ENCODE measurements at places on chromosomes 7 and 10.

DNA sequence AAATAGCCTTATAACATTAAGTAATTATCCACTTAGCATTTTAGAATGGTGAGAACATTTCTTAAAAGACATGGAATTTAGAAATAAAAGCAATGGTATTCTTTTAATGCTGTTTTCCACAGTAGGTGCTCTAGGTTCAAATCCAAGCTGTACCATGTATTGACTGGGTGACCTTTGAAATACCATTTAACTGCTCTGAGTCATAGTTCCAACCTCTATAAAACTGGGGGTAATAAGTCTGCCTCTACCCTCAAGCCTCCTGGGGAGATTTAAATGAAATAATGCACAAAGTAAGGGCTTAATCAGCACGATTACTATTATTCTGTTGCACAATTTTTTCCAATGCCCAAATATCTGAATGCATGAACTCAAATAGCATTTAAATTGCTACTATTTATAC, 236.4 kb upstream of the CCDC6 start:
- DNase-seq: no peak

GRCh38 chr7:135971366-135971725, 5.8 kb downstream of the MTPN start:
- DNase-seq: no peak

- no peak for DNase-seq
These were observed 110.7 kb downstream of the ICA1 start for GRCh38 chr7:8151161-8151725.

DNA sequence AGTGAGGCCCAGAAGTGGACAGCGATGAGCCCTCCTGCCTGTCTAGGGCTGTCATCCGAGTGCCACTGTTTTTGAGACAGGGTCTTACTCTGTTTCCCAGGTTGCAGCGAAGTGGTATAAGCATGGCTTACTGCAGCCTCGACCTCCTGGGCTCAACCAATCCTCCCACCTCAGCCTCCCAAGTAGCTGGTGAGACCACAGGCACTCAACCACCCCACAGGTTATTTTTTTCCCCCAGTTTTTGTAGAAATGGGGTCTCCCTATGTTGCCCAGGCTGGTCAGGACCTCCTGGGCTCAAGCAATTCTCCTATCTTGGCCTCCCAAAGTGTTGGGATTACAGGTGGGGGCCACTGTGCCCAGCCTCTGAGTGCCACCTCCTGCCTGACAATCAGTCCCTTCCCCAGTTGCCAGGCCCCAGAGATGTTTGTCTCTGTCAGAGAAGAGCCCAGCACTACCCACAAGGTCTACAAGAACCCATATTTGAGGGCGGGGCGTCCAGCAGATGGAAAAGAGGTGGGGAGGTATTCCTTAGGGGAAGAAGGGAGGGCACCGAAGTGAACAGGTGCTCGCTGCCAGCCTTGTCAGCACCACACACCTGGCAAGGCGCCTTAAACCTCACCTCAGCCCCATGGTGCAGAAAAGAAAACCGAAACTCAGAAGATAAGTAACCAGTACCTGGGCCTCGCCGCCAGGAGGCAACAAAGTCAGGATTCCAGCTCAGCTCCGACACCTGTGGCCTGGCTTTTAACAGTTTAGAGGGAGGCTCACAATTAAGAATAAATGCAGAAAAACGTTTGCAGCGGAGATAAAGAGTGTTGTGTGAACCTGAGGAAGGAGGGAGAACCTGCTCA, 77.4 kb upstream of the ANLN start:
- DNase-seq: no peak

DNA sequence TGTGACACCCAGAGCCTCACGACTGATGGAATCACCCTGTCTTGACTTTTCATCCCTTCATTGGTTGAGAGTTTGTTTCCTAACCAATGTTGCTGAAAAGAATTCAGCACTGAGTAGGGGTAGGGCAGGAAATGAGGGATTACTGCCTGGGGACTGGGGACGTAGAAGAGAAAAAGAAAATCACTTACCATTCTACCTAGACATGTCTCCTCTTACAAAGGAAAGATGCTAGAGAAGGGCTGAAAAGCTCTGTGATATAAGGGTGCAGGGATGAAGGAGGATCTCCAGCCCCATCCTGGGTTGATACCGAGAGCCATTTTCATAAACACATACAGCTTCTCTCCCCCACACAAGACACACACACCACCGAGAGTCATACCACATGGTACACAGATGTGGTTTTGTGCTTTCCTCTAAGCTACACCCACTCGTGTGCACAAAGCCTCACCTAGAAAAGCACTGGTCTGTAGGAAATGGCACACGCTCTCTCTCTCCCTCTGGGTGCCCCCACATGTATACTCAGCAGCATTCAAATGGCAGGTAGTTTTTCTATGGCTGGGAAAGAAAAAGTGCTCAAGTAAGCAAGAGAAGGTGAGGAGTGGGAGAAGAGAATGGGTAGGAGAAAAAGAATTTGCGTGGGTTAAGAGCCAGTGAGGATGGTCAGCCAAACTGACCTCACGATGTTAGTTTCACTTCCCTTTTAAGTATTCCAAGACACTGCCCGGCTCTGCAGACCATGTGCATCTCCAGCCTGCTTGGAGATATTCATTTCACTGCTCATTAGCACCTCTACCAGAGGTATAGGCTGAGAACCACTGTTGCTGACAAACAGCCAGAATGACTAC, 85.8 kb downstream of the CALD1 start:
- no peak for DNase-seq

GRCh38 chr10:29615195-29615594, 19.6 kb downstream of the SVIL start:
- no peak for DNase-seq

DNA sequence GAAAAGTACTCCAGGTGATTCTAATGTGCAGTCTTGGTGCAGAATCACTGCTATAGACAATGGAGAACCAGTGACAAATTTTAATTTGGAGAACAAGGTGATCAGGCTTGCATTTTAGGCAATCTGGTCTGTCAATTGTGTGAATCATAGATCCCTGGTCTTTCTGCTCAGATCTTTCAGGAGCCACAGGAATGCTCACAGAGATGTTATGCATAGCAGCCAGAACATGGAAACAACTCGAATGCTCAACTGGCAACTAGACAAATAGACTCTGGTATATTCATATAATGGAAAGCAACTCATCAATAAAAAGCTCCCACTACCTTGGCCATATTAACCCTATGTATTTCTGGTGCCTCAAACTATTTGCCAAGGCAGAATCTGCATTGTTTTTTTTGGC, 209.1 kb downstream of the PHF14 start:
- DNase-seq: no peak

GRCh38 chr7:140990193-140990962, 24.4 kb downstream of the MRPS33 start:
- no peak for DNase-seq

DNA sequence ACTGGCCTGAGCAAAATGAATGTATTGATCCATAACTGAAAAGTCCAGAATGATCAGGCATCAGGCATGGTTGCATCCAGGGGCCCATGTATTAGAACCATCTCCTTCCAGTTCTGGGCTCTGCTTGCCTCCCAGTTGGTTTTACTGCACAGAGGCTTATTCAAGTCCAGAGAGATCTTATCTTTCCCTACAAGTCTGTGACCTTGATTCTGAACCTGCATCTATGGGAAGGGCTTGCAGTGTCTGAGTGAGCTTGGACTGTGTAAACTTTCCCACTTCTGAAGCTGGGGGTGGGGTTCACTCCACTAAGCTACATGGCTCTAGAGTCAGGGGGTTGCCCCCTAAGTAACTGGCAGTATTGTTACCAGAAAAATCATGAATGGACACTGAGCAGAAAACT, 136.2 kb downstream of the TCF7L2 start:
- no peak for DNase-seq

DNA sequence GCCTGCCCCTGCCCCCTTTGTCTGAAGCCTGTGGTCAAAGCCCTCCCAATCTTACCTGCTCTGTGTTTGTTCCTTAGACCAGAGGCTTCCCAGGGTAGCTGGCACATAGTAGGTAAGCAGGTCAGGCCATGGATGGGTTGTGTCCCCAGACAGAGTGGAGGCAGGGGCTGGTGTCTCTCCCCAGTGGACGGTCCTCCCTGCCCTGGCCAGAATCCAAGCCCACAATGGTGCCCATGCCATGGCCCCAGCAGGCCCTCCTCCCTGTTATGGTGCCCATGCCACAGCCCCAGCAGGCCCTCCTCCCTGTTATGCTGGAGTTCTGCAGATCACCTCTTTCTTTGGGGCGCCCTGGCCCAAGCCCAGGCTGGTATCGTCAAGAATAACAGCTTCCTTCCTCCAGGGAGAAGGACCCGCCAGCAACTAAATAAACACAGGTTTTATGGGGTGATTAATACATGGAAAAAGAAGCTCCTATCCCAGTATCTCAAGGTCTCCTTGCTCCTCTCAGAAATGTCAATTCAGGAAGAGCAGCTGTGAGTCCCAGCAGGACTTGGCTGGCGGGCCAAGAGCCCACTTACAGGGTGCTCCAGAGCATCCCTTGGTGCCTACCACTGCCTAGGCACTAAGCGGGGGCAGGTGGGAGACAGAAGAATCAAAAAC, 82.0 kb downstream of the NEURL1 start:
- DNase-seq: no peak

DNA sequence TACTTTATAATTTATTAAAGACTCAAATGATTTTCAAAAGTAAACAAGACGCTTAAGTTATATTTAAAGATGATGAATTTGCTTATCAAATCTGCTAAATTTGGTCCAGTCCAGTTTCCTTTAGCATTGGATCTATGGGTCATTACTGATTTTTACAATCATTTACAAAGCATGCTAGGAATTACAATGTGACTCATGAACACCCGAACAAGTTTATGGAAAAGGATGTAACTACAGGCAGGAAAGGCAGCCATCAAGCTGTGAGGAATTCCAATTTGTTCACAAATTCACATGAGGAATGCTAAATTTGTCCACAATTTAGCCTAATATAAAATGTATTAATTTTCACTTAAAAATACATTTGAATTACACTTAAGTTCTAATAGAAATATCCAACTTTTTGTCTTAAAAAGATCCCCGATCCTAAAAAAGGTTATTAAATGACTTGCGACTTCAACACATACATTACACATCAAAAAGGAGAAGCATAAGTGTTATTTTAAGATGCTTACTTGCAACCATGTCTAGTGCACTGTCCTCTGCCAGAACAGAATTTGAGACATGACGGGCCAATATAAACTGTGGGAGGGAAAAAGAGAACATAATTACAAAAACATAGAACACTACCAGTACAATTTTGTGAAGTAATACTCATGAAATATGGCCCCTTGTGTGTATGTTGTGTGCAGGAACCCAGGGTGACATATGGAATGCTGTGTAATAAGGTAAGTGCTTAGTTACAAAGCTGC, 194.2 kb upstream of the SLC26A5 start:
- DNase-seq: no peak

GRCh38 chr10:69955897-69956740, 96.5 kb upstream of the MACROH2A2 start:
- no peak for DNase-seq

GRCh38 chr10:110411047-110411410, 86.7 kb upstream of the DUSP5 start:
- no peak for DNase-seq

DNA sequence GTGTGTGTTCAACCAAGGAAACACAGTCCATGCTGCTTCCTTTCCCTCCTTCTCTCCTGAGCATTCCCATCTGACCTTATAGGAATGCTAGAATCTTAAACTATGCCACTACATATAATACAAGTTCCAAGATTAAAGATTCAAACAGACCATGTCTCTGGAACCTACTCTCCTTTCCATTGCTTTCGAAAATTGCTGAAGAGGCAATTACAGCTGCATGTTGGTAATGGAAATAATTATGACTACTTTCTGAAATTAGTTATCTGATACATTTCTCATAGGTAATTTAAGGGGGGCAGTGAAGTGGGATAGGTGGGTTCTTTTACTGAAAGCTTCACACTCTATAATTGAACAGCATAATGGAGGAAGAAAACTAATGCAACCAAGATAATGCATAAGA, 285.9 kb upstream of the YAE1 start:
- DNase-seq: no peak

- DNase-seq: no peak
These were observed 51.8 kb downstream of the GSDME start for GRCh38 chr7:24705461-24705954.

DNA sequence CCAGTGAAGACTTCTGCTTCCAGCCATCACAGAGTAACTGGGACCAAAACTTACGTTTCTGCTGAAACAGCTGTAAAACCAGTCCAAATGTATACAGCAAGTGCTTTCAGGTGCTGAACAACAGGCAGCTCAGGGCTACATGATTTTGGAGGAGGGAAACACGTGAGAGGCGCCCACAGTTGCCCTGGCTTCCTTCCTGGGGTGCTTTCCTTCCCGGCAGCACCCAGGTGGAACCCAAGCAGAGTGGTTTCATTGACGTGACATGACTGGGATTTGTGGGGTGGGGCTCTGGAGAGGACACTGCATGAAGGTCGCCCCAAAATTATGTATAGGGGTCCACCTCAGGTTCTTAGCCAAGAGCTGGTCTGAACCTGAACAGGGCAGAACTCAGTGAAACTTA, 34.2 kb downstream of the IL2RA start:
- no peak for DNase-seq

GRCh38 chr10:3427347-3427746, 254.8 kb upstream of the PITRM1 start:
- no peak for DNase-seq

- no peak for DNase-seq
These were observed 276.9 kb downstream of the CSTF2T start for GRCh38 chr10:51422311-51423120.

GRCh38 chr10:17787087-17787961, 21.8 kb upstream of the MRC1 start:
- DNase-seq: no peak

GRCh38 chr10:17544465-17544864, 72.7 kb downstream of the HACD1 start:
- no peak for DNase-seq

GRCh38 chr10:133162910-133163856, 3.2 kb downstream of the KNDC1 start:
- DNase-seq: no peak

GRCh38 chr10:61970182-61971002, 68.9 kb downstream of the ARID5B start:
- DNase-seq: no peak

- DNase-seq: no peak
These were observed 14.5 kb downstream of the CARD11 start for GRCh38 chr7:3029138-3029537.

- DNase-seq: no peak
These were observed 271.7 kb downstream of the ANKRD7 start for GRCh38 chr7:118496138-118496644.

DNA sequence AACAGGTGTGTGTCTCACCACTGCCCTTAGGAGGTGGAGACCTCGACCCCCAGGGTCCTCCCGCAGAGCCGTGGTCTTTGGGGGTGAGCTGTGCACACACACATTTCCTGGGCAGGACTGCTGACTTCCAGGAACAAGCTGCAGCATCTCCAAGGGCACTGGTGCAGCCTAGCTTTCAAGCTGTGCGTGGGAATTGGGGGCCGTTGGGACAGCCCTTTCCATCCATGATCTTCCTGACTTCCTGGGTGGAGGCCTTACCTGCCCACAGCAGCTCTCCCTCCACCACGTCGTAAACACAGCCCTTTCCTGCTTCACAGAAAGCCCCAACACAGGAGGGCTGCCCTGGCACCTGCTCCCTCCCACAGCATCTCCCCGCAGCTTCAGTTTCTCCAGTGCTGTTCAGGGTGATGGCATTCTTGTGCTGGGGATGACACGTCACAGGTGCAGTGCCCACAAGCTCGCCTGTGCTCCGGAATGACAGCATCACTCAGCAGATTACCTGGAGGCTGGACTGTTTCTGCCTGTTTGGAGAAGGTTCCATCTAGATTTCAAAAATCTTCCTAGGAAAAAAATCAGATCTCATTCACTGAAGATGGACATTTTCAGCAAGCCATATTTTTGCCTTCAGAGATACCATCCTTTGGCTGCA, 208.0 kb upstream of the PPP2R2D start:
- no peak for DNase-seq

GRCh38 chr10:58179238-58179637, 88.5 kb downstream of the IPMK start:
- DNase-seq: no peak

All from activated T-helper 1 cell treated with anti-CD3 and anti-CD28 coated beads, Interleukin-2, amount 50 U/mL, for 16 hours (primary cell).